ENCODE measurements at places on chromosomes 5 and 9.

DNA sequence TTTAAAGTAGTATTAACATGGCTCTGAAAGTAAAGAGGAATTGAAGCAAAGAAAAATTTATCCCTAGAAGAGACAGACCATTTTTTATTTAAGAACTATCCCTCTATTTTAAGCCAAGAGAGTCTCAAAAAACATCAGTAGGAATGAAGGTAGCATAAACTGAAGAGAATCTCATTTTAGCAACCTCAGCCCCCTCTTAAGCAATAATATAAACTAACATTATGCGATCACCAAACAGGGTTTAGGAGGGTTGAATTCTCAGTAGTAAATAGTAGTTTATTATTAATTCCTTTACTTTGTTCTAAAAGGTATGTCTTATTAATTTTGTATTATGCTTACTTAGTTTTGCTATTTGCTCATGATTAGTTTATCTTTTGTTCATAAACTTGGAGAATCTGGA, 287.4 kb downstream of the CDK5RAP2 start:
- DNase-seq = no peak

- no peak for DNase-seq
These were observed 80.0 kb downstream of the TMEM161B start for GRCh38 chr5:88188458-88189132.

DNA sequence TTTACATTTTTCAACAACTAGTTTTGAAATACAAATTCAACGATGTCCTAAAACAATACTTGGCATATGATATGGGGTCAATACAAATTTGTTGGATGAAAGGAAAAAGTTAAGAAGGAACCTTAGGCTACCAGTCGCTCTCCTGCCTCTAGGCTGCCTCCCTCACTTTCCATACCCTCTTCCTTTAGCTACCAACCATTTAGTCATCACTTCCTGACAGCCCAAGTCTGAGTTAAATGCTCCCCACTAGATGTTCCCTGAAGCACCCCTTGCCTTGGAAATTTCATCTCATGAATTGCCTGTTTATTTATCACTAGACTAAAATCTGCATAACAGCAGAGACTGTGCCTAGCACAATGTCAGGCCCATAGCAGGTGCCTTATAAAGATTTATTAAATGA, 2.7 kb upstream of the LARS1 start:
- no peak for DNase-seq

- DNase-seq = no peak
These were observed 493.9 kb downstream of the CCDC171 start for GRCh38 chr9:16046713-16047112.

GRCh38 chr5:6606884-6607558, 25.8 kb downstream of the NSUN2 start:
- DNase-seq = no peak

- DNase-seq = no peak
These were observed 390.4 kb downstream of the EBF1 start for GRCh38 chr5:158709279-158709678.

DNA sequence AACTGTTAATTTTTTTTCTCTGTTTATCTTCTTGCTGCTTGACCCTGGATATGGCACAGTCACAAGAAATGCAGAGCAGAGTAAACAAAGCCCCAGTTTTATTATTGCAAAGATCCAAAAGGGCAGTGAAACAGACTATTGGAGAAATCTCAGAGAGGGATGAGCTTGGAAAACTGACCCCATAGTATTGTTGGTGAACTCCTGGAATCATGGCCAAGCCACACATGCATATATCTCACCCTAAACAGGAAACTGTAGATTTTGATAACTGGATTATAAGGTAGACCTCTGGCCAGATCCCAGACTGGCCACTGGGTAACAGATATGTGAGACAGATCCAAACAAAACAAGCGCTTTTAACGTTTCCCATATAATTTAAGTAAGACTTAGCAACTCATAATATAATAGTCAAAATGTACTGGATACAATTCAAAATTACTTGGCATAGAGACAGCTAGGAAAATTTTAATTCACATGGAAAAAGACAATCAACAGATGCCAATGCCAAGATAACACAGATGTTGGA, 263.5 kb upstream of the SEMA6A start:
- no peak for DNase-seq

DNA sequence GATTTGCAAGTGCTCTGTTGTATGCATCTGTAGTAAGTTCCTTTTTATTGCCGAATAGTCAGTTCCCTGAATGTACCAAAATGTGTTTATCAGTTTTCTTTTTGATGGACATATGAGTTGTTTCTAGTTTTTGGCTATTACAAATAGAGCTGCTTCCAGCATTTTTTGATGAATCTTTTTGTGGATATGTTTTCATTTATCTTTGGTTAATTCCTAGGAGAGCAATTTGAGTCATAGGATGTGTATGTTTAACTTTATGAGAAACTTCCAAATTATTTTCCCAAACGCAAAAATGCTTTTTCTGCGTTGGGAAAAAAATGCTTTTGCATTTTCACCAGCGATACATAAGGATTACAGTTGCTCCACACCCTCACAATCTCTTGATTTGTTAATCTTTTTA, 287.7 kb downstream of the FER start:
- no peak for DNase-seq

DNA sequence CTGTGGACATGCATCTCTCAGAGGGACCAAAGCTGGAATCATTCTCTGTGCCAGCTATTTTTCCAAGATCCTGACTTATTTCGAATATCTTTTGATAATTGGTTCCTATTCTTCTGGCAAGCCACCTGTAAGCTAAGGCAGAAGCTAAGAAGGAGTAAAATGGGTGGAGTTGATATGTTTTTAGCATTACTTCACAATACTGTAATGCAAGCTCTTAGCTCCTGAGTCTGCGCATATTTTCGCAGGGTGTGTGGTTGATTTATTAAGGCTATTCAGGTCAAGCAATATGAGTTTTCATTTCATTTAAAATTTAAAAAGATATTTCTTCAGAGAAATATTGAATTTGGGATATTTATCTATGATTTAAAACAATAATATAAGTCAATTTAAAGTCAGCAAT, 158.5 kb upstream of the ADAMTS16 start:
- no peak for DNase-seq

All from kidney glomerular epithelial cell (primary cell).